Renal cortical epithelial cell (primary cell): ENCODE measurements at places on chromosomes 11 and 22. TPM values are rescaled to one million over a fixed set of nuclear protein-coding genes. Genes with fewer than 3 reads are reported as not detected.
A peak's percentile ranks its signal among the peaks of the same experiment; 100 is the strongest.

GRCh38 chr11:15006139-15006759 is 34.1 kb upstream of the CALCA start:
- DNase-seq = peak; percentile 63

DNA sequence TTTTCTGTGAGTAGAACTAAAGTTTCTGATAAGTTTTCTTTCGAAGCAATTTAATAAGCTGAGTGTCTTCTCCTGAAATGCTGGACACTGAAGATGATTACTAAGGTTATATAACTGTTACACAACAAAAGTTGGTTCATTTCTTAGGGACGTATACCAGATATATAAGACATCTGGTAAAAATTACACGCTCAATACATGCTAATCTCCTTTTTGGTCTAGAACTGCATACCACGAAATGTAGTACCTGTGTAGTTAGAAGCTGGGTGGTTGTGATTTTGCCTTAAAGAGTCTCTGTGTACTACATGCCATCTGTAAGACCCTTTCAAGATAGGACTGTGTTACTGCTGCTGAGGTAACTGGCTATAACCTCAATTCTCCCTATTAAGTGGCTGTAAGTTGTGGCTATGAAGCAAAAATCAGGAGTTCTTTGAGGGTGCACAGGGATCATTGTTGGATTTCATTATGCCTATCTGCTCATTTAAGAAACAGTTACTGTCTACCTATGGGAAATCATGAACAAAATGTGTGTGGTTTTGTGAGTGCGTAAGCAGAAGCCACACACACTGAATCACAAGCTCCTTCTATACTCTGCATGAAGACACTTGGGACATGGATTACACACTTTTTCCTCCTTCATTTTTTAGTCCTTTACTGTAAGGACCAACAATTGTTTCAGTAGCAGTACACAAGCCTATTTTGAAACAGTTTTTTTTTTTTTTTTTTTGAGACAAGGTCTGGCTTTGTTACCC is 195.9 kb downstream of the SWAP70 start:
- no peak for DNase-seq

GRCh38 chr11:86977441-86978050 is 22.4 kb upstream of the FZD4 start:
- no peak for DNase-seq

GRCh38 chr11:42707541-42707940 is 604.3 kb upstream of the API5 start:
- DNase-seq = no peak

Gene BEST1
- 1.1 and 1.4 TPM in 2 replicates for total RNA-seq

Gene MRGPRD
- not detected in 2 replicates for total RNA-seq

Gene LRFN4
- 26.2 and 32.8 TPM in 2 replicates for total RNA-seq

Gene TMEM126A
- total RNA-seq = 15.9 and 44.8 TPM in 2 replicates
